Brain microvascular endothelial cell (primary cell): ENCODE measurements at places on chromosomes 2 and 18.
A peak's percentile ranks its signal among the peaks of the same experiment; 100 is the strongest.

DNA sequence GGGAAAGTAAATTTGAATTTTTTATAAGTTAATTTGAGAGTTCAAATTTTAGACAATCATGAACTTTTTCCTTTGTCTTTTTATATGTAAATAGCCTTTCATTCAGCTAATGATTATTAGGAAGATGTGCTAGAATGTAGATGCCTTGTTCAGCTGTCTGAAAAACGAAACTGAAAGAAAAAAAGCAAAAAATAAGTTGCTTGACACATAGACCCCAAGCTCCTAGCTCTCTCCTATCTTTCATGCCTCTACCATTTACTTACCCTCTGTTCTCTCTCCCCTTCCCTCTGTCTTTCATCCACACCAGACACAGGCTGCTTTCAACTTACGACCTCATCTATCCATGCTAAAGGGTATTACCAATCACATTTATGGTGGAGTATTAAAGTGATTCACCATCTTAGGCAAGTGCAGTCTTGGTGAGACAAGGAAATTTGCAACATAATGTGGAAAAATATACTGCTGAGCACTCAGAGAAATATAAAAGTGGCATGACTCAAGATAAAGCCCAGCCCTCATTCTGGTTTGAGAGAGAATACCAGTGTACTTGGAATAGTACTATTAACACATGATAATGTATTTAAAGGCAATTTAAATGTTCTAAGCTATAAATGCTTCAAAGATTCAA, 425.6 kb downstream of the SUCLG1 start:
- no peak for DNase-seq

DNA sequence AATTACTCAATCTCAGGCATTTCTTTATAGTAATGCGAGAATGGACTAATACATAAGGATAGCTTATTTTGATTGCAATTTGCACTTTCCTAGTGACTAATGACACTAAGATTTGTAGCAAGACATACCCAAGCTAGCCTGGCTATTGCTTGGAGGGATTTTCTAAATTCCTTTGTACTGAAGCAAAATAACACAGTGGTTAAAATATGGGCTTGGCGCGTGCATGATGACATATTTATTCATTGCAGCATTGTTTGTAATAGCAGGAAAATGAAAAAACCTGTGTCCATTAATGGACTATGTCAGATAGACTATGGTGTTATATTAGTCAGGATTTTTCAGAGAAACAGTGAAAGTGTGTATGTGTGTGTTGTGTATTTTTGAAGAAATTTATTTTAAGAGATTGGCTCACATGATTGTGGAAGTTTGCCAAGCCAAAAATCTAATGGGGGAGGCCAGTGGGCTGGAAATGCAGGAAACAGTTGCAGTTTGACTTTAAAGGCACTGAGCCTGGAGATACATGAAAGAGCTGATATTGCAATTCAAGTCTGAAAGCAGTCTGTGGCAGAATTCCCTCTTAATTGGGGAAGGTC, 16.7 kb upstream of the LAPTM4A start:
- peak; percentile 72 for DNase-seq

GRCh38 chr2:221844212-221845020, 272.3 kb upstream of the EPHA4 start:
- no peak for DNase-seq

- DNase-seq, result no peak
Observed at GRCh38 chr2:96114546-96114902, 1.8 kb downstream of the ADRA2B start.

DNA sequence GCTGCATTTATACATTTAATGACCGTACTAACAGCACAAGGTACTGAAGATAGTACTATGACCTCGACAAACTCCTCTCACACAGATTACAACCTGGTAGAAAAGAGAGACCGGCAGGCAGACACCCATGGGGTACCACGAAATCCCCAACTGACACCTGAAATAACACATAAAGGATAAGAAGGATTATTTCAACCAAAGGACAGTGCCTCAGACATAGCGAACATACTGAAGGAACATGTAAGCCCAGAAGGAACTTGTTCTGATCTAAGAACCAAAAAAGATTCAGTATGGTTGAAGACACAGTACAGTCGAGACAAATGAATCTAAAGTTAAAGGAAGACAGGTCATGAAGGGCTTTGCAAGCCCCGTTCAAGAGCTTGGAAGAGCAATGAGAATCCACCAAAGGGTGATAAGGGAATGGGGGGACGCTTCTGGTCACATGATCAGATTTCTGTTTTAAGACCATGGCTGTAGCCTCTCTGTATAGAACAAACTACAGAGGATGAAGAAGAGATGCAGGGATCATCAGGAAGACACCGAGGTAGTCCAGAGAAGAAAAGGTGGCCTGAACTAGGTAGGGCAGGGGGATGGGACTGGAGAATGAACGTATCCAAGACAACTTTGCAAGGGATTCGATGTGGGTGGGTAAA, 902 bp downstream of the MCFD2 start:
- no peak for DNase-seq

- DNase-seq, result no peak
Observed at GRCh38 chr2:230614040-230614439, 98.6 kb upstream of the CAB39 start.
